NCI-H446 (cell line): ENCODE measurements at places on chromosomes 6 and 20.

DNA sequence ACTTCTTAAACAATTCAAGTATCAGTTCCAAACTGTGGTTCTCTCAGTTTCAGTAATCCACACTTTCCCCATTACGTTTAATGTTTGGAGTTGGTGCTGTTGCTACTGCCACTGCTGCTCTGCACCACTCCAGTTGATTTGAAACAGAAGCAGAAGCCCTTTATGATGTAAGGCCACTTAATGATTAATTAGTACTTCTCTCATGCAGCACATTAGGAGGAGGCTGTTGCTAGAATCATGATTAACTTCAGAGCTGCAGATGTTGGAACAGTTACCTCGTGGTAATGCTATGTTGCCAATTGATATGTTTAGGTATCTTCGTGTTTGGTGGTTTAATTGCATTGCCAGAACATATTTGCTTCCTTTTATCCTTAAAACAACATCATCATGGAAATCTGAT lies 986.2 kb upstream of the CITED2 start:
- no peak for DNase-seq

GRCh38 chr6:3228771-3229565 lies 1.5 kb upstream of the TUBB2B start:
- peak; percentile 54 for DNase-seq

GRCh38 chr6:38755207-38755606 lies 40.1 kb downstream of the DNAH8 start:
- DNase-seq, result no peak

DNA sequence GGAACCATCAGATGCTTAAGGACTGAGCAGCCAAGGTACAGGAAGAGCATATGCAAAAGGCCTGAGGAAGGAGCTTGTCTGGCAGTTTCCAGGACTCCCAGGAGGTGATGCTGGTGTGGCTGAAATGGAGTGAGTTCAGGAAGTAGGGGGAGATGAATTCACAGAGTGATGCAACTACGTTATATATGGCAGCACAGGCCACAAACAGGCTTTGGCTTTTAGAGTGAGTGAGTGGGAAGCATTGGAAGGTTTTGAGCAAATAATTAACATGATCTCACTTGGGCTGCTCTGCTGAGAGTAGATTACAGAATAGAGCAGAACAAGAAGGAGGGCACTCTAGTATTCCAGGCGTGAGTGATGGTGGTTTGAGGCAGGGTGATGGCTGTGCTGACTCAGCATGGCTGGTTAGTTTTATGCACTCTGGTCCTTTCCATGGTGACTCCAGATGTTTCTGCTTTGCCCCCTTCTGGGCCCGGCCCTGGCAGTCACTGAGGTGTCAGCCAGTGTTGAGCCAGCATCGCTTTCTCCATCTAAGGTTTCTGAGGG lies 6.5 kb downstream of the BTN2A2 start:
- DNase-seq, result no peak

- no peak for DNase-seq
Measured at GRCh38 chr20:2307136-2307535, 11.3 kb downstream of the TGM3 start.

- no peak for DNase-seq
Measured at GRCh38 chr6:41191569-41191968, 9.4 kb downstream of the TREML2 start.

- DNase-seq, result no peak
Measured at GRCh38 chr6:157080986-157081391, 242.3 kb downstream of the TMEM242 start.
